GM18507 (cell line): ENCODE measurements at places on chromosomes 7 and 10.

DNA sequence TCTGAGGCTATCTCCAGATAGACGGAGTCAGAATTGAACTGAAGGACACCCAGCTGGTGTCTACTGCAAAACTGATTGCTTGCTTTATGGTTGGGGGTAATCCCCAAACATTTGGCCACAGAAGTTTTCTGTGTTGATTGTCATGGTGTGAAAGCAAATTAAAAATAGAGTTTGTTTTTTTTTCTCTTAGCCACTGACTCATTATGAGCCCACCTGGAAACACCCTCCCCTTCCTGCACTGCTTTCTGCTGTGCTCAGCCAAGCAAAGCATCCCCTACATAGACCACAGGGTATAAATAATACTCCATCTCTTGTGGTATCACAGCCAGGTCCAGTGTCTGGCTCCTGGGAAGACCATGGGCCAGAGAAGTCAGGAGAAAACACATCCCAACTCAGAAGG is 6.5 kb upstream of the VWC2 start:
- no peak for DNase-seq

- DNase-seq = no peak
Observed at GRCh38 chr7:103679151-103680132, 233.4 kb upstream of the SLC26A5 start.

DNA sequence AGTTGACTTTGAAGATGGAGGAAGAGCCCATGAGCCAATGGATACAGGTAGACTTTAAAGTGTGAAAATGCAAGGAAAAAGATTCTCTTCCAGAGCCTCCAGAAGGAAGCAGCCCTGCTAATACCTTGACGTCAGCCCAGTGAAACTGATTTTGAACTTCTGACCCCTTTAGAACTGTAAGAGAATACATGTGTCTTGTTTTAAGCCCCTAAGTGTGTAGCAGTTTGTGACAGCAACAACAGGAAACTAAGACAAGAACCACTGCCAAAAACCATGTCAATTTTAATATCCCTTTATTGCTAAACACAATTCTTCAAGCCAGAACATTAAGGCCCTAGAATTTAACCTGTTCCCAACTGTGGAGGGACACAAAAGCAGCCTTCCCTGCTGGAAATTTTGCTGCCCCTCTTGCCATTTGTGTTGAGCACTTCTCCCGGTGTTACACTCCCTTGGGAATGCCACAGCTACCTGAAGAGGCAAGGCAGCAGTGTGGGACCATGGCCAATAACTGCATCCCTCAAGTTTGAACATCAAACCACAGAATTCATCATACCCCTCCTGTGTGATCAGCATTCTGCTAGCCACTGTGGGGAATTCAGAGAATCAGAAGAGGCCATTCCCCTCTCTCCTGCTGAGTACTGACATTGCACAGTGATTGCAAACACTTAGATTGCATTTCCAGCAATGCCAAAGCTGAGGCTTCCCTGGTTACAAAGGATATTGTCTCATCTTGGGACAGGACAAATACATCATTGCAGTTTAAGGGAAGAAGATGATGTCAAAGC is 12.3 kb upstream of the CCDC172 start:
- DNase-seq = no peak

- DNase-seq = no peak
Observed at GRCh38 chr10:72612203-72612826, 13.6 kb downstream of the MICU1 start.

DNA sequence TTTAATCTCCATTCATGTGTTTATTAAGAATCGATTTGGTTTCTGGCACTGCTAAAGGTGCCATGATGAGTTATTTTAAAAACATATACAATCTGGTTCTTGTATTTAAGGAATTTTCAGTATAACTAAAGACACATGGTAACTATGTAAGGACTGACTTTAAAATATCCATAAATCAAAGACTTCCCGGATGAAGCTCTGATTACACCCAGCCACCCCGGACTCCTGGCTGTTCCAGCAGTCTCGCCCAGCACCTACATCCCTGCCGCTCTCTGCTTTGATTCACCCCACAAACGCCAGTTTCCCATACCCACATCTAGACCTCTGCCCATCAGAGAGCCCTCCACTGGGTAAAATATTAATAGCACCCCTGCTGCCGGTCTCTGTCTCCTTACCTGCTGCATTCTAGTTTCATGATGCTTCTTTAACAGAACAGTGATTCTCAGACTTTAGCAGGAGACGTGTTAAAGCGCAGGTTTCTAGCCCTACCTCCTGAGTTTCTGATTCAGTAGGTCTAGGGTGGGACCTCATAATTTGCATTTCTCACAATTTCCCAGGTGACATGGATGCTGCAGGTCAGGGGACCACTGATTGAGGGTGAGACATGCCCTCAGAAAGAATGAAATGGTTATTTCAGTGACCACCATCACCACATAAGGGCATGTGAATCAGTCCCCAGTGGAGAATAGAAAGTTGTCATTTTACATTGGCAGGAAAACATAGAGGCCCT is 185.7 kb downstream of the KIAA1217 start:
- no peak for DNase-seq

- no peak for DNase-seq
Observed at GRCh38 chr10:114711176-114711868, 53.2 kb upstream of the ABLIM1 start.

GRCh38 chr7:875476-876076 is 778 bp upstream of the GET4 start:
- no peak for DNase-seq

GRCh38 chr7:50367570-50367969 is 63.1 kb downstream of the IKZF1 start:
- DNase-seq = no peak

GRCh38 chr7:87316846-87317552 is 28.5 kb upstream of the CROT start:
- no peak for DNase-seq

- no peak for DNase-seq
Observed at GRCh38 chr7:17385612-17386011, 87.2 kb downstream of the AHR start.

GRCh38 chr10:373015-373414 is 237.8 kb downstream of the ZMYND11 start:
- DNase-seq = no peak

DNA sequence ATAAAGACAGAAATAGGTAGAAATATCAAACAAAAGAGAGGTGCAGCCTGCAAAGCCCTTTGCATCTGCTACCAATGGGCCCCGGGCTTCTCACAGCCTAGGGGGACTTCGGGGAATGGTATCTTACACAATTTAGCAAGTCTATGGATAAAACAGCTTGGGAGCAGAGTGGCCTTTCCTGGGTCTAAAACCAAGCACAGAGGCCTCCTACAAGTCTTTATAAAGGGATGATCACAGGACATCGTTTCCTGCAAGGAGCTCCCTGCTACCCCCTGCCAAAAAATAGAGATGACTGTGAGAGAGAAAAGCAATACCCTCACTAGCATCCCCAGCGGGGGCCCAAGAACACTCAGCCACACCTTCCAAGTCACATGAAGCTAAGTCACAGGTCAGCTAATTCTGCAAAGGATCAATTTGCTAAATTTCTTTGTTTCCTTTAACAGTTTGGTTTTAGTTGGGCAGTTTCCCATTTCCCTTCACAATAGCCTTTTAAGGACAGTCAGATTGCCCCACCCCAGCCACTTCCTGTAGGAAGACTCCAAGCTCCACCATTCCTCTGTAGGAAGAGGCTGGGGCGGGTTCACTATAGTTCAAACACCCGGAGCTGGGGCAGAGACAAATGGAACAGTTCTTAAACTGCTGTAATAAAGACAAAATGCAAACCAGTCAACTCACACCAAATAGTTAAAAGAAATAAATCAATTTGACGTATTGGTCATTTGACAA is 105.5 kb downstream of the SLIT1 start:
- DNase-seq = no peak

DNA sequence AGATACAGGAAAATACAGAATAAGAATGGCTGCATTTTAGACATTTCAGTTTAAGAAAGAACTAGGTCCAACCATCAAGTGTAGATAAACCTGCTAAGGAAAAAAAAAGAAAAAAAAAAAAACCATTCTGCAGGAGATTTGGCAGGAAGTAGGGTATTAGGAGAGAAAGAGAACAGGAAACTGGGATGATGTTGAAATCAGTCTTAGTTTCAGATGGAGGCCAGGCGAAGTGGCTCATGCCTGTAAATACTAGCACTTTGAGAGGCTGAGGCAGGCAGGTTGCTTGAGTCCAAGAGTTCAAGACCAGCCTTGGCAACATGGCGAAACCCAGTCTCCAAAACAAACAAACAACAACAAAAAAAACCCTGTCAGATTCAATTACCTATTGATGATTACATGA is 120.2 kb downstream of the RAB11FIP2 start:
- no peak for DNase-seq

GRCh38 chr10:63707254-63707910 is 186.2 kb downstream of the REEP3 start:
- no peak for DNase-seq

GRCh38 chr10:130764651-130765050 is 546.9 kb downstream of the TCERG1L start:
- no peak for DNase-seq

- DNase-seq = no peak
Observed at GRCh38 chr7:136018104-136018503, 40.9 kb upstream of the MTPN start.

DNA sequence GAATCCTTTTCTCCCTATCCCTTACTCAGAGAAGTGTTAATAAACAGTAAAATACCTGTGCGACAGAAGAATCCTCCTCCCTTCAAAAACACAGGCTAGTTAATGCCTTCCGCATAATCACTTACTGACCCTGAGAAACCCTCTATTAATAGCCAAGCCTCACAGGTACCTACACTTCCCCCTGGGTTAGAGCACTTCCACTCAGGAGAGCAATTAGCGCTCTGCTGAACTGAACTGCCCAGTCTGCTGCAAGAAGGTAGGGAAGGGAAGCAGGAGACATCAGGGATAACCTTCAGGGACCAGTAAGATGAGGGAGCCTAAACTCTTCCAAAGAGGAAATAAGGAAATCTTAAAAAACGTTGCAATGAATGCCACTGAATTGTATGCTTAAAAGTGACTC is 39.6 kb downstream of the KIAA1549 start:
- DNase-seq = no peak

DNA sequence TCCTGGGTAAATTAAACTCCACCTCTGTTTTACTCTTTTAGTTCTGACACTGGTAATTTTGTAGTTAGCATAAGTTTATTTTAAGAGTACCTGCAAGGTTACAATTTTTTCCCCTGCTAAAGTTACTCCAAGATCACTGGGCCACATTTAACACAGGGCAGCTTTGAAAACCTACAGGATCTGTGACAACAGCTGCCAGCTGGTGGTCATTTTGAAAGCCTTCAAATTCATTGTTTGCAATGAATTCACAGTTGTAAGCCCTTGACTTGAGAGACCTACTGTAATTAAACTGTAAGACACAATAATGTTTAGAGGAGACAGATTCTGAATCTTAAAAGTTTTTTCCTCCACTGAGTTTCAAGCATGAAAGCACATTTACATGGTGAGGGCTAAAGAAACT is 129.6 kb downstream of the CNOT4 start:
- no peak for DNase-seq

DNA sequence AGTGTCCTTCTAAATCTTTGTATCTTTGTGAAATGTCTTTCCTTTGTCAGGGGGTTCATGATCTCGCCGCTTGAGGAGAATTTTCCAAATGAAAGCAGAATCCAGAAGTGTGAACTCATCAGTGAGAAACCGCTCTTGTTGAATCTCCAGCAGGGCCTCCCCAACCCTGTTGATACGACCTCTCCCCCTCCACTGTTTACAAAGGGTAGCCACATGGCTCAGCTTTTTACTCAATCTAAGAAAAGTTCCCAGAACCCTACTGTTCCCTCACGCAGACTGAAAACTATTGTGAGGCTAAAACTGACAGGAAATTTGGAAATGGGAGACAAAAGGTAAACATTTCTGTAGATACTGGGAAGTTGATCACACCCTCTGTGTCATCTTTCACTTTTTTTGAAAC is 73.9 kb downstream of the SEMA3C start:
- no peak for DNase-seq

- DNase-seq = no peak
Observed at GRCh38 chr7:95545007-95545615, 51.2 kb downstream of the PDK4 start.

- peak; percentile 50 for DNase-seq
Observed at GRCh38 chr7:35725280-35725680, 30.3 kb upstream of the HERPUD2 start.

DNA sequence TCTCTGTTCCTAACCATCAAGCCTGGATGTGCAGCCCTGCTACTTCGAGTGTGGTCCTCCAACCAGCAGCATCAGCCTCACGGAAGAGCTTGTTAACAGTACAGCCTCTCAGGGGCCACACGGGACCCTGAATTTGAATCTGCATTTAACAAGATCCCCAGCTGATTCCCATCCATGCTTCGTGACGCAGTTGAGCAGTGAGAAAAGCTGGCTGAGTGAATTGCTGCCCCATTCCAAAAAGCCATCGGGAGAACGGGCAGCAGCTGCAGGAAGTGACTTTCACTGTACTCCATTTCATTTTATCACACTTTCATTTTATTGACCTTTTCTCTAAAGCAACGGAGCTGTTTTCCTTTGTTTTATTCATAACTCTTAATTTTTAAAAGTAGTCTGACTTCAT is 22.5 kb downstream of the FAM171A1 start:
- no peak for DNase-seq

- no peak for DNase-seq
Observed at GRCh38 chr10:5783300-5783699, 29.9 kb downstream of the GDI2 start.

- DNase-seq = no peak
Observed at GRCh38 chr10:4648999-4649398, 177.0 kb upstream of the AKR1E2 start.

DNA sequence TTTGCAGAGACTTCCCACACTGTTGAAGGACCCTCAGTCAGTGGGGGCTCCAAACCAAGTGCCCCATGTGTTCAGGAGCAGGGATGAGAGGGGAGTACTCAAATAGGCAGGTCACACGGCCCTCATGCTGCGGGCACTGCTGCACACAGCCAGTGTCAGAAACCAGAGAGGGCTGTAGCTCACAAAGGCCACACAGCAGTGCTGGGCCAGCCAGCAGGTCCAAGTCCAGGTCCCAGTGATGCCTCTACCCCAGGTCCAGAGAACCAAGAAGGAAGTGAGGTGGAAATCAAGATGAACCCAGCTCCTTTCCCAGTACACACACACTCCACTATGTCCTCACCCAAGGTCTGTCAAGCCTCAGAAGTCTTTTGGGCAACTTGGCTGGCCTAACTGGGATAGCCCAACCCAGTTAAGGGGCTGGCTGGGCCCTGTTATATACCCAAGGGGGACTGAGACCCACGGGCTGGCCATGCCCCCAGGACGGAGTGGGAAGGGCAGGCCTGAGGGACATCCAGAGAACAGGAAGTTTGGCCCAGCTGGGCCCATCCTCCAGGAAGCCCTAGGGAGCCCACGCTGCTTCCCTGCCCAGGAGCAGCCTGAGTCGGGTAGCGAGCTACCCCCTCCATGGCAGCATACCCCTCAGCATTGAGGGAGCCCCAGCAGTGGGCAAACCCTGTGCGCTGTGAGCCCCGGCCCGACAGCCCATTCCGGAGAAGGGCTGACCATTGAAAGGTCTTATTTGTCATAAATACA is 24.3 kb downstream of the GRID1 start:
- DNase-seq = no peak

GRCh38 chr10:89785095-89785494 is 83.7 kb downstream of the KIF20B start:
- no peak for DNase-seq
